ENCODE measurements at places on chromosomes 13 and 19. TPM values are rescaled to one million over a fixed set of nuclear protein-coding genes. Genes with fewer than 3 reads are reported as not detected.

DNA sequence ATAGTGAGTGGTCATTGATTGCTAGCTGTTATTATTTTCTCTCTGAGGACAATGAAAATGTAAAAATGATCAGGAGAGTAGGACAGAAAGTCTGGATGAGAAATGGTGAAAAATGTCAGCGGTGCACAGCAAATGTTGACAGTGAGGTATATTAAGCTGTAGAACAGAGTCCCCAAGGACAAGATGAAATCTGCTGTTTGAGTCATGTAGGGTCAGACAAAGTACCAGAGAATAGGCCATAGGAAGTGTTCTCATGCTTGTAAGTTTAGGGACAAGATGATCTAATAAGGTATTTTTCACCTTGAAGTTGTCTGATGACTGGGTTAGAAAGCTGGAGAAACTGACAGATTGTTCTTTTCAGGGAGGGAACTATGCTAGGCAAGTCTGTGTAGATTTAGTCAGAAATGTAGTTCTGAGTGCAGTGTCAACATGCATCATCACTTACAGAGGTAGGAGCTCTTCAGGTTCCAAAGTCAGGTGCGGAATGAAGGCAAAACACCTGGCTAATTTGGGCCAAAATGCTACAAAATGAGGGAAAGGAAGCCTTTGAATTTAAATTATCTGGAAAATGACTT lies 369.3 kb downstream of the DLEU7 start:
- DNase-seq, result no peak

- no peak for DNase-seq
These were observed 33.2 kb upstream of the ZNF492 start for GRCh38 chr19:22600690-22601648.

- no peak for DNase-seq
These were observed 923 bp downstream of the DOCK9 start for GRCh38 chr13:98976941-98977340.

- no peak for DNase-seq
These were observed 54.7 kb upstream of the F7 start for GRCh38 chr13:113050734-113051431.

Gene FARP1
- 19.0 TPM for total RNA-seq

Gene NXNL1
- not detected for total RNA-seq

Gene CYP4F12
- total RNA-seq, result 670 TPM
